ENCODE measurements at places on chromosomes 6 and 20.

DNA sequence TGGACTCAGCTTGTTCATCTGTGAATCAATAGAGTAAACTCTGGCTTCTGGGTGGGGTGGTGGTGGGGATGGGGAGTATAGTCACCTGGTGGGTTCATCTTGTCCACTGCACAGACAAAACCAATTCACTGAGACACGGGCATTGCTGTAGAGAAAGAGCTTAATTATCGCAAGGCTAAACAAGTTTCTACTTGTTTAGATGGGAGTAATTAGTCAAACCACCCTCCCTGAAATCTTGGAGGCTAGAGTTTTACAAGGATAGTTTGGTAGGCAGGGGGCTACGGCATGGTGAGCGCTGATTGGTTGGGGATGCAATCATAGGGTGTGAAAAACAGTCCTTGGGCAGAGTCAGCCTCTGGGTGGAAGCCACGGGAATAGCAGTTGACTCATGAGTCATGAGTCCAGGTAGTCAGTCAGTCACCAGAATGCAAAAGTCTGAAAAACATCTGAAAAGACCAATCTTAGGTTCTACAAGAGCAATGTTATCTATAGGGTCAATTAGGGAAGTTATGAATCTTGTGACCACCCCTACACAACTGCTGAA lies 77.8 kb downstream of the STMND1 start:
- no peak for DNase-seq

GRCh38 chr6:42911171-42912021 lies 4.5 kb upstream of the PTCRA start:
- no peak for DNase-seq

DNA sequence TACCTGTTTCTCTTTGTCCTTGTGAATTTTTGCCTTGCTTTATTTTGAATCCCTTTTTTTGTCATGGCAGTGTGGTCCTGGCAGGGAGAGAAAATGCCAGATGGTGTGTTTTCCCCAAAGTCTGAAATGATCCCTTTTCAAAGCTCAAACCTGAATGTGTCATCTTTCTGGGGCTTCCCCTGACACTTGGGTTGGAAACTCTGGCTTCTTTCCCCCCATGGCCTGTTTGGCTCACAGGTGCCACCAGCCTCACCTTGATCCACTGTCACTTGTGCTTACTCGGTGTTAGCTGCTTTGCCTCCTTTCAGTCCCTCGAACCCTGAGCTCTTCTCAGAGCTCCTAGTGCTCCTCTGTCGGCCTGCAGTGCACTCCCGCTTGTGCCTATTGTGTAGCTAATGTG lies 22.3 kb downstream of the MYBL2 start:
- DNase-seq: no peak

DNA sequence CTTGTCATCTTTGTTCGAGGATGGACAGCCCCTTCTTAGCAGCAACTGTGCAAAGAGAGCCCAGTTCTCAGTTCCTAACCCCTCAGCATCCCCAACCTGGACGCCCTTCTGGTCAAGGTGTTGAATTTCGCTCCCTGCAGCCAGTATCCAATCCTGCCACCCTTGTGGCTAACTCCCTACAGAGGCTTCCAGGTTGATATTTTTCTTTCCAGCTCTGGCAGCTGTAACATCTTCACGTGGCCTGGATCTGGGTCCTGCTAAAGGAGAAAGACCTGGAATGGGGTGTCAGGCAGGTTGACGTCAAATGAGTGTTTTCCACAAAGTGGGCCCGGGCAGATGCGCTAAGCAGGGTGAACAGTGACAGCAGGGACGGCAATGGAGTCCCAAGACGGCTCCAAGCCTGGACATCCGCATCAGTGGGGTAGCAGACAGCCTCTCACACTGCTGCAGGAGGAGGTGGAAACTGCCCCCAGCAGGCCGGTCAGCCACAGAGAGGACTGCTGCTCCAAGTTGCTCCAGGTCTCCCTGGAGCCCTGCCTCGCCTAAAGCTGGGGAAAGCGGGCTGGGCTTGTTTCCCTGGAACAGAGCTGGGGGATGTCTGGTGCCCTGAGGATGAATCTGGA lies 1.0 kb upstream of the YTHDF1 start:
- no peak for DNase-seq

DNA sequence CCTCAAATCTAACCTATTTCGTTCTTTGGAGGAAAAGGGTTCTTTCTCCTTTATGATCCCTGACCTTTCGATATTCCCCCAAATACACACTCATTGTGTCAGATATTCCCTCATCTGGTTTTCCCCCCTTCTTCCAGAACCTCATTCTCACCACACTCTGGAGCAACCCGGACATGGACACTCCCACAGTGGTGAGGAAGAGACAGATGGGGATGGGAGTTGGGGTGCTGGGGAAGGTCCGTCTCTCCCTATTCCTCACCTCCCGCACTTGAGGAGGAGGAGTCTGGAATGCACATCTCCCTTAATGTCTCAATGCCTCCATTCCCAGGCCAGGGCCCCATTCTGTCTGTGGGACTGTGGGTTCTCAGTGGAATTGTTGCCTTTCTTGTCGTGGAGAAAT lies 1.3 kb downstream of the SLC39A7 start:
- DNase-seq: no peak

DNA sequence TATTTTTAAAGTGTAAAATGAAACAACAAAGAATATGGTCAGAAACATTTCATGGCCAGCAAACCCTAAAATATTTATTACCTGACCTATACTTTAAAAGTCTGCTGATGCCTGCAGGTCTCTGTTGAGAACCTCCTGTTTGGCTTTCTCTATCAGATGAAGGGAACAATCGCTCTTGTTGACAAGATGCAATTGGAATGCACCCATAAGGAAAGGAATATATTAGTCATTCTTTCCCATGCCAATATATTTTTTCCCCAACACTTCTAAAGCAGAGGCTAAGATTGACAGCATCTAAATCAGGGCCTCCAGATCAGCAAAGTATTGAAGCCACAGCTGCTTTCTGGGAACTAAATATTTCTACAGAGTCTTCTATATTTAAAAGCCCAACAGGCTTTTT lies 897.8 kb downstream of the EPHA7 start:
- no peak for DNase-seq

DNA sequence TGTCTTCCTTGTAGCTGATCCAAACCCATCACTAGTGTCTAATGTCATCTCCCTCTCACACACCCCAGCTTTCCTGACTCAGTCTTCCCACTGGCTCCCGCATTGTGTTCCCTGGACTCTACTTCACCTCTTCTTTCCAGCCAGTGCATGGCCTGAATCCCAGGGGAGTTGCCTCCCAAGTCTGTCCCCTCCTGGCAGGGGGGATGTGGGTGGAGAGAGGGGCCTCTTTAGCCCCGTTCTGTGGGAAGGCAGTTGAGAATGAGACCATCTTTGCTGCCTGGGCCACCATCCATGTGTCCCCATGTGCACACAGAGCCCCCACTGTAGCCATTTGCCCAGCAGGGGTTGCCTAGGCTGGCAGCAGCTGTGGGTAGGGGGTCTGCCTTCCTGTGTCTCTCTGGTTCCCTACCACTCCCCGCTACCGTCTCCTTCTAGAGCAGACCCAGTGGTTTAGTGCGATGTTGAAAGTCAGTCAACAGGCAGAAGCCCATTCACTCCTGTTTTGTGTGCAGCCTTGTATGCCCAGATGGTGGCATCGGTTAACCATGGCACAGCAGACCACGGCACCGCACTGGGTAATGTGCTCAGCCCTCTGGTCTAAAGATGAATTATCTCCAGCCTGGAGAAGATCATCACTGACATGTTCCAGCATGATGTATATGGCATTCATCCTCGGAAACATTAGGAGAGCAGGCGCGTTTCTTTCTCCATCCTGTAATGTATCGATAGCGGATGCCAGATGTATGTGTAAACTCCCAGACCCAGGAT lies 178.8 kb upstream of the SNX9 start:
- no peak for DNase-seq

DNA sequence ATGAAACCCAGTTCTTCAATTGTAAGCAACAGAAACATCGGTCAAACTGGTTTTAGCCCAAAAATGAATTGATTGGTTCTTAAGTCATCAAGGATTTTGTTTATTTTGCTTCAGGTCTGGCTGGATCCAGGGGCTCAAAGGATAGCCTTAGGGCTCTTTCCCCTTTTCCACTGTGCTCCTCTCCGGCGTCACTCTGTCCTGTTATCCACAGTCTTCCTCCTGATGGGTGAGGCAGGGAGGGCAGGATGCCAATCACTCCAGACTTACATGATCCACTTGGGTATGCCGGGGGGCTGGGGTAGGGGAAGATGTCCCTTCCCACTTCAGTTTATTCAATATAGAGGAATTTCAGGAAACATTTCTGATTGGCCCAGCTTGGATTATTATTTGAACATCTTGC lies 40.0 kb downstream of the PLAGL2 start:
- DNase-seq: no peak

DNA sequence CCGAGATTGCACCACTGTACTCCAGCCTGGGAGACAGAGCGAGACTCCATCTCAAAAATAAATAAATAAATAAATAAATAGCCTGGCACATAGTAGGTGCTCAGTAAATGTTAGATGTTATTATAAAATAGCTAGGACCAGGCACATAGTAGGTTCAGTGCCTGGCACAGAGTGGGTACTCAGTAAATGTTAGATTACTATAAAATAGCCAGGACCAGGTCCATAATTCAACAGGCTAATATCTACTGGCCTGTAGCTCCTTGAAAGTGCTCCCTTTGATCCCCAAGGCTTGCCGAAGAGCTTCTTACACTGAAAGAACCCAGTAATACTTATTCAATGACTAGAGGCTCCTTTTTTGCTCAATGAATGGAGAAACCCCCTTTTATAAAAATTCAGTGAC lies 215.1 kb upstream of the ZNF217 start:
- DNase-seq: no peak

- DNase-seq: no peak
Measured at GRCh38 chr6:140041056-140041455, 666.6 kb upstream of the CITED2 start.

DNA sequence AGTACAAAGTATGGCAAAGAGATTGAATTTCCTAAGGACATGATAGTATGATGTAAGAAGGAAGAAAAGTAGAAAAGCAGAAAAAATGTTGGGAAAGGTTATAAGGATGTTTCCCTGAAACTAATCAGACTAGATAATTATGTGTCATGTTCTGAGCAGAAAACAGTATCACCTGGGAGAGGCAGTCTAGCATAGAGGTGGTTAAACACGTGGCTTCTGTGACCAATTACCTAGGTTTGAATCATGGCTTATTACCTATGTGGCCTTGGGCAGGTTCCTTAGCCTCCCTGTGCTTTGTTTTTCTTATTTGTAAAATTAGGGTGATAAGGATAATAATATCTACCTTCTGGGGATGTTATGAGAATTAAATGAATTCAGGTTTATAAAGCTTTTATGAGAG lies 38.0 kb downstream of the SCGN start:
- no peak for DNase-seq

DNA sequence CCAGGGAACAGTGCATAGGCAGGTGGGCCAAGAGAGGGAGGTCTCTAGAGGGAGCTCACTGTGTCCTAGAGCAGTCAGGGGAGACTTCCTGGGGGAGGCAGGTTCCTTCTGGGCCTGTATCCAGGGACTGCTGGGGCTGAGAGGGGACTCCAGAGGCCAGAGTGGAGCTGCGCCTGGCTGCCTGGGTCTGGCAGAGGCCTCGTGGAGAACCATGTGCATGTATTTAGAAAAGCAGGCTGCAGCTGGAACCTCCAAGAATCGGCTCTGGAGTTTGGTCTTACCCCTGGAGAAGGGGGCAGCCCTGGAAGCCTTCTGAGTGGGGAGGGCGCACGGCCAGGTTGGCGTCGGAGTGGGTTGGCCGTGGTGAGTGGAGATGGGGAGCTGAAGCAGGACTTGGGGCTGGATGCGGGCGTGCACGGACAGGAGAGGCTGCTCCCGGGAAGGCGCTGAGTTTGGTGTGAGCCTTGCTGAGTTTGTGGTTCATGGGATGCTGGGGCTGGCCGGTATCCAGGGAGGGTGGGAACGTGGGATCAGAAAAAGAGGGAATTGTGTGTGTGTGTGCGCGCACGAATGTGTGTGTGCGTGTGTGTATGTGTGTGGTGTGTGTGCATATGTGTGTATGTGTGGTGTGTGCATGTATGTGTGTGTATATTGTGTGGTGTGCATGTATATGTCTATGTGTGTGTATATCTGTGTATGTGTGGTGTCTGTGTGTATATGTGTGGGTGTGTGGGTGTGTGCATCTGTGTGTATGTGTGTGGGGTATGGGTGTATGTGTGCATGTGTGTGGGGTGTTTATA lies 10.8 kb downstream of the VSTM2L start:
- DNase-seq: no peak

DNA sequence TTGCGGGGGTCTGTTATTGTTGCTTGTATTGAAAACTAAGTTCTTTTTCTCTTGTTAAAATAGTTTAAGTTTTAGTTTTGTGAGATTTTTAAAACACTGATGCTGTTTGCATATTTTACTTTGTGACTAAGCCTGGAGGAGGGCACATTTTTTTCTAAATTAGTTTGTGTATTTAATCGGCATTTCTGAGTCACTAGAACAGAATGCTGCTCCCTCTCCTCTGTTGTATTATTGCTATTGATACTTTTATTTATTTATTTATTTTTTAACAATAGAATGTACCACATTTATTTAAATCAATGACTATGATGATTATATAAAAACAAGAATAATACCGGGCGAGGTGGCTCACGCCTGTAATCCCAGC lies 5.1 kb upstream of the FAM50B start:
- no peak for DNase-seq

- no peak for DNase-seq
Measured at GRCh38 chr20:21874127-21874526, 168.7 kb downstream of the PAX1 start.

DNA sequence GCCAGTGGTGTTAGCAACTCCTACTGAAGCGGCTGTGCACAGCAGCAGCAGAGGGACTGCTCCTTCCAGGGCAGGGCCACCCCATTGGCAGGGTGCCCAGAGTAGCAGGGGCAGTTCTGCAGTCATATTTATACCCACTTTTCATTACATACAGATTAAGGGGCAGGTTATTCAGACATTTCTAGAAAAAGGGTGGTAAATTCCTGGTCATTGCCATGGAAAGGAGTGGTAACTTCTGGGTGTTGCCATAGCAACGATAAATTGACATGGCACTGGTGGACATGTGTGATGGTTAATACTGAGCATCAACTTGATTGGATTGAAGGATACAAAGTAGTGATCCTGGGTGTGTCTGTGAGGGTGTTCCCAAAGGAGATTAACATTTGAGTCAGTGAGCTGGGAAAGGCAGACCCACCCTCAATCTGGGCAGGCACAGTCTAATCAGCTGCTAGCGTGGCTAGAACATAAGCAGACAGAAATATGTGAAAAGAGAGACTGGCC lies 45.0 kb downstream of the IYD start:
- no peak for DNase-seq

- no peak for DNase-seq
Measured at GRCh38 chr6:1395941-1396908, 6.8 kb downstream of the FOXF2 start.

- DNase-seq: no peak
Measured at GRCh38 chr20:44247586-44248409, 690 bp downstream of the GDAP1L1 start.

GRCh38 chr20:52438326-52438963 lies 246.9 kb upstream of the ZFP64 start:
- DNase-seq: no peak

All from non-pigmented ciliary epithelial cell (primary cell).